Right ventricle myocardium inferior (tissue), 1 donor: ENCODE measurements at places on chromosomes 3 and 15. TPM values are rescaled to one million over a fixed set of nuclear protein-coding genes. Genes with fewer than 3 reads are reported as not detected.

GRCh38 chr15:60006203-60006862 is 2.2 kb downstream of the FOXB1 start:
- DNase-seq, result no peak

DNA sequence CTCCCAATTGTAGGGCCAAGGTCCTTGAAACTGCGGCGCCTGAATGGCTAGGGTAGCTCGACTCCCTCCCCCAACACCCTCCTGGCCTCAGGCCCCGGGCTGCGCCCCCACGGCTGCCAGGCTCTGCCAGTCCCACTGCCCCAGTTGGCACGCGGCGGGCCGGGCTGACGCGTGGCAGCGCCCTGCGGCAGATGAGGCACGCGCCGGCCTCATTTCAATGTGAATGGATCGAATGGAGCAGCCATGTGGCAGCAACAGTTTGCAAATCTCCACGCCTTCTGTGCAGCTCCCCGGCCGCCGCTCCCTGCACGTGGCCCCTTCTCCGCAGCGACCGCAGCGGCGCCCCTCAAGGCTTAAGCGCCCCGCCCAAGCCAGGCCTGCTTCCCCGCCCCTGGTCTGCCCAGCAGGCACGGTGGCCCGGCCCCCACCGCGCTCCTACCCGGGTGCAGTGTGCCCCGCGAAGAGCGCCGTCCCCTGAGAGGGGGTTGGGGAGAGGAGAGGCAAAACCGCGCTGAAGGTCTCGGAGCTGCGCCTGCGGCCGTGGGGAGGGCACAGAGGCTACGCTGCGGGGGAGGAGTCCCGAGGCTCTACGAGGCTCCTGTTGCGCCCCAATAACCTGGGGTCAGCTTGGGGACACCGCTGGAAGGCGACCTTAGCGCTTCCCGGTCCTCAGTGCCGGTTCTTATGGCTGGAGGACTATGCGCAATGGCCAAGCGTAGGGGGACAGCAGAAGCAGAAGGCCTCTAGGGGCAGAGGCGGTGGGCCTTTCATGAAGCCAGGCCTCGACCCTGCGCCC is 3.1 kb upstream of the DLL4 start:
- no peak for DNase-seq

The CIB2 gene
- total RNA-seq, result 21.2 TPM

GRCh38 chr15:78923480-78924360 is 21.1 kb downstream of the CTSH start:
- DNase-seq, result no peak

- DNase-seq, result no peak
Observed at GRCh38 chr15:55589287-55589686, 1.1 kb upstream of the PYGO1 start.

GRCh38 chr3:57025237-57025636 is 35.2 kb upstream of the SPATA12 start:
- no peak for DNase-seq

GRCh38 chr15:88900309-88900981 is 5.1 kb upstream of the HAPLN3 start:
- DNase-seq, result no peak

DNA sequence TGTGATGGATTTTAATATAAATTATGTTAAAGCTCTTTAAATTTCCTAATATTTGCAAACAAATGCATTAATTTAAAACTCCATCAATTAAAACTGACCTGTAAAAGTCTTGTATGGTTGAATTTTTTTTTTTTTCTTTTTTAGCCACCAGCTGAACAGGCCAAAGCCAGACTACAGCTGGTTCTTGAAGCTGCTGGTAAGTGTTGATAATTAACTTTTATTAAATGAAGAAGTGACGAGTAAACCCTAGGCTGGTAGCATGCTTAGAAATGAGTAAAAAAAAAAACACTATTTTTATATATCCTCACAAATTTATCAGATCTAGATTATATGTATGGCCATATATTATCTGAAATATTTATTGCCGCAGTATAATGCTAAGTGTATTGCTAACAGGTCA is 216.3 kb upstream of the MLF1 start:
- DNase-seq, result no peak

DNA sequence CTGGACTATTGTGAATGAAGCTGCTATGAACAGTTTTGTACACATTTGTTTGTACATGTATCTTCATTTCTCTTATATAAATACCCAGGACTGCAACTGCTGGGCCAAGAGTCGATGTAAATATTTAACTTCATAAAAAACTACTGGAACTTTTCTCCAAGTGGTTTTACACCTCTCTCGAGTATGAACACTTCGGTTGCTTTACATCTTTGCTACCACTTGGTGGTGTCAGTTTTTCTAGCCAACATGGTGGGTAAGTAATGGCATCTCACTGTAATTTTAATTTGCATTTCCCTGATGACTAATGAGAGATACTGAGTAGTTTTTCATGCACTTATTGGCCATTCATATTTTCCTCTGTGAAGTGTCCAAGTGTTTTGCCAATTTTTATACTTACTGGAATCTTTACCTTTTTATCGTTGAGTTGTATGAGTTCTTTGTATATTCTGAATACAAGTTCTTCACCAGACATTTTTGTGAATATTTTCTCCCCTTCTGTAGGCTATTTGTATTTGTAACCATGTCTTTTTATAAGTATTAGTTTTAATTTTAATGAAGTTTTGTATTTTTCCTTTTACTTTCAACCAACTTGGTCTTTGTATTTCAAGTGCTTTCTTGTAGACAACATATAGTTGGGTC is 44.4 kb downstream of the PCOLCE2 start:
- DNase-seq, result no peak
